ENCODE measurements at places on chromosomes 12 and 14.

- DNase-seq = no peak
Measured at GRCh38 chr12:72272731-72273498, 745 bp downstream of the TRHDE start.

- no peak for DNase-seq
Measured at GRCh38 chr12:76152181-76152807, 67.8 kb upstream of the NAP1L1 start.

DNA sequence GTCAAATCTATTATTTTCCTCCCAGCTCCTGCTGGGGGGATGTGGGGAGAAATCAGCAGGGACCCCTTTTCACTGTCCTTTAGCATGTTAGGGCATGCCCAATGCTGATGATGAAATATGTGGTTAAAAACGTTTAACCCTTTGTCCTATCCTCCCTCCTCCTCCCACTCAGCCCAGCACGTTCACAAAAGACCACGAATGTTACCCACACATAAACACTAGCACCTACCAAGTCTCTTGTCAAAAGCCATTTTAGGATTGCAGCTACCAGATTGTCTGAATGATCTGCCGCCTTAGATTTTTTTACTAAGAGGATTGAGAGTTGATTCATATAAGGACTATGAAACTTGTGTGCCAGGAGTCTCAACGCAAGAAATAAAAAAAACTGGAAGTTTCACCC is 70.4 kb downstream of the TBK1 start:
- DNase-seq = no peak

DNA sequence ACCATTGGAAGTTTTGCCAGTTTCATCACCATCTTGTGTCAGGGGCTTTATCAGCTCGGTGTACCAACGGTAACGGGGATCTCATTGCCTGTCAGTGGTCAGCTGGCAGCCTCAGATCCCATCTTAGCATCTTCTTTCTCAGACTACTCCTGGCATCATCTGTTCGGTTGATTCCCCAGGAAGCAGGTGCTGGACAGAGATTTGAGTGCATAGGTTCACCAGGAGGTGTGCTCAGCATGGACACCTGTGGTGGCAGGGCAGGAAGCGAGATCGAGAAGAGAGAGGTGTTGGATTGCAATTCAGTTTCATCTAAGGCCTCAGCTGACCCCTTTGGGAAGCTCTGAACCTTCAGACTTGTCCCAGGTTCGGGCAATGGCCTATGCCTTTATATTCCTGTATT is 76.0 kb downstream of the C12orf75 start:
- no peak for DNase-seq

DNA sequence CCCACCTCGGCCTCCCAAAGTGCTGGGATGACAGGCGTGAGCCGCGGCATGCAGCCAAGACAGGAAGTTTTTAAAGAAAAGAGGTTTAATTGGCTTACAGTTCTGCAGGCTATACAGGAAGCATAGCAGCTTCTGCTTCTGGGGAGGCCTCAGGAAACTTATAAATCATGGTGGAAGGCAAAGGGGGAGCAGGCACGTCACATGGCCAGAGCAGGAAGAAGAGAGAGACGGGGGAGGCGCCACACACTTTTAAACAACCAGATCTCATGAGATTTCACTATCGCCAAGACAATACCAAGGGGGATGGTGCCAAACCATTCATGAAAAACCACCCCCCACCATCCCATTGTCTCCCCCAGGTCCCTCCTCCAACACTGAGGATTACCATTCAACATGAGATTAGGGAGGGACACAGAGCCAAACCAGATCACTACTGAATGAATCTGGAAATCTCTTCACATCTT is 14.1 kb downstream of the CCDC63 start:
- DNase-seq = no peak

GRCh38 chr14:84336433-84336832 is 1193.5 kb upstream of the FLRT2 start:
- no peak for DNase-seq

GRCh38 chr12:25271486-25272098 is 20.9 kb upstream of the KRAS start:
- no peak for DNase-seq

- DNase-seq = no peak
Measured at GRCh38 chr12:12731785-12732184, 14.6 kb downstream of the CDKN1B start.

DNA sequence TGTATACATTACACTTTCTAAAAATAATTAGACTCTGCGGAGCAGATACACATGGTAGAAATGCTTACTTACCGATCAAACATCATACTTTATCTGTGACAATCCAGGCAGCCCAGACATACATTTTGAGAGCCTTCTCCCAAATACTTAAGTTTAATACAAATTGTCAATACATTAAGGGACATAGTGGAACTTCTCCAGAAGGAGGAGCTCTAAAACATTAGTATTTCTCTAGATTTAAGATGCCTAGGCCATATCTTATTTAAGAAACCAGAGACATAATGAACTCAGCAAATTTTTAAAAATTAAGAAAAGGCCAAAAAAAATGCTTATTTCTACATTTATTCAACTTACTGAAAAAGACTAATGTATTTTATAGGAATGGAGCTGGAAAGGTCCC is 16.1 kb downstream of the ACSM4 start:
- no peak for DNase-seq

DNA sequence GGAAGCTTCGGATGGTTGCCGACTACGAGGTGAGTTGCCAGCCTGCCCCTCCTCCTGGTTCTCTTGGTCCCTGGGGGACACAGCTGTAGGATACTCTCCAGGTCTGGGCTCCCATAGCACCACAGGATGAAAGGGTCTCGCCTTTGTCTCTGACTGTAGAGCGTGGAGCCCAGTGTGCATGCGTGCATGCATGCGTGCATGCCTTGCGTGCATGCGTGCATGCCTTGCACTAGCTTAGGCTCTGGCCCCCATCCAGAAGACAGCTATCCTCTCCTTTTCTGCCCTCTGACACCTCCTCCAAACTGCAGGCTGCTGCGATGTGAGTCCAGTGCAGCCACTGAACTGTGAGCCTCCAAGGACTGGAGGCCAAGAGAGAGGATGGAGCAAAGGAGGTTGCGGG is 19.1 kb downstream of the NGB start:
- no peak for DNase-seq

GRCh38 chr12:108589028-108589839 is 8.7 kb downstream of the TMEM119 start:
- DNase-seq = peak; percentile 9

DNA sequence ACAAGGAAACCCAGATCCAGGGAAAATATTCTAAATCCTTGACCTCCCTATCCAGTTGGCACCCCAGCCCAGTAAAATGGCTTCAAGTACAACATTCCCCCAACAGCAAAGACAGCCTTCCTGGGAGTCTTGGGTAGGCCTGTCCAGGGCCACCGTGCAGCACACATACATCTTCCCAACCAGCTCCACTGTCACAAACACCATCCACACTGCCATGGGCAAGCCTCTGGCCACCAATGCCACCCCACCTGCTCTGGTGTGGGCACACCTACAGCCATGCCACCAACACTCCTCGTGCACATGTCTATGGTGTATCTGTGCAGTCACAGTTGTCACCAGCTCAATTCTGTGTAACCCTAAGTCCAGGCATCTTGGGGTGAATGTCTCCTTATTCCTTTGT is 193.2 kb downstream of the DAD1 start:
- no peak for DNase-seq

GRCh38 chr14:96091149-96091693 is 52.1 kb downstream of the C14orf132 start:
- DNase-seq = no peak

DNA sequence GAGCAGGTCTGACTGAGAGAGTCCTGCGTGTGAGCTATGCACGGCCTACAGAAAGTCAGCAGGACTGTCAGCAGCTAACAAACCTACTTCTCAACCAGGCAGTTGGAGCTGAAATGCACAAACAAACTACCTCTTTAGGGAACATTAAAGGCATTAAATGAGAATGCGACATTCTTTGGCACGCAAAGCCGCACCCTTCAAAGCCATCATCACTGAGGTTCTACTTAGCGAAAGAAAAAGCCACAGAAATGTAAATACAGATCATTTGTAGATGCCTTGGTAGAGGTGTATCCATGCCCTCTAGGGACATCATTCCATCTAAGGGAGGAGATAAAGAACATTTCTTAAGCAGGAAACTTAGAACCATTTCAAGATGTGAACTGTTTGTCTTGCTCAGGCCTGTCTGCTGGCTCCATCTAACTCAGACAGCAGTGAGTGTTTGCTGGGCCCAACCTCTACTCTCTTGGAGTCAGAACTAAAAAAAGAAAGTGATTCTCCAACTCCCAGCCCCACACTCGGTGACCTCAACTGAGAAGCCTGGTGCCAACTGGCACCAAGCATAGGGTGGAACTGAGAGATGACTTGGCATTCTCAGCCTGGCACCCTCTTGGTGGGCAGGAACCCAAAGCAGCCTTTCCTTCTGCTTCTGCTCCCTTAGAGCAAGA is 63.5 kb upstream of the MBIP start:
- DNase-seq = no peak

GRCh38 chr12:14689144-14689543 is 7.3 kb downstream of the GUCY2C start:
- no peak for DNase-seq

DNA sequence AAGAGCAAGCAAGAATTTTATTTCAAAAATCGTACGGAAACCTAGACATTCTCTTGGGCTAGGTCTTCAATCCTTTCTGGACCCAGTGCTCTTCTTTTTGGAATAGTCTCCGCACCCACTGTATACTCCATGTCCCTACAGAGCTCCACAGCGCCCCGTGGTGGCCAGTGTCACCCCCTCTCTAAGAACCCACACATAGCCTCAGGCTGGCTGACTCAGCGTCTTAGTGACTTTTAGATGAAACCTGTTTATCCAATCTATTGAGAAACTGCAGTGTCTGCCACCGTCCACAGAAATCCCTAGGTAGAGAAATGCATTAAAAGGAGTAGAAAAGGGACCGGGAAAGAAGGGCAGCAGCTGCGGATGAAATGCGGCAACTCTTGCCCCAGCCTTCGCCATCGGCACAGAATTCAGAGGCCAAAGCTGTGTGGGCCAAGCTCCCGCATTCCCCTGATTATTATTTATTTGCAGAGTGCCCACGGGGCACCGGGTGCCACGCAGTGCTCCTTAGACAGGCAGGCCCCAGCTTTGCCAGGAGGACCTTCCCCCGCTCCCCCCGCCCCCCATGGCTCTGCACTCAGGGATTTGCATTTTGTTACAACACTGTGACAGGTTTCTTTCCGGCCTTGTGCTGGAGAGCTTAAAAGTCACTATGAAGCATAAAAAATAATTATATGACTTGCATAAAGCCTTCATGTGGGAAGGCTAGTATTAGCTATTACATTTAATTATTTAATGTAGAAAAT is 170.1 kb upstream of the FKBP4 start:
- DNase-seq = no peak

Measured in NCI-H2081 treated with DMSO at 0.1 percent for 48 hours (cell line).